ENCODE measurements at places on chromosomes 12 and 14. TPM values are rescaled to one million over a fixed set of nuclear protein-coding genes. Genes with fewer than 3 reads are reported as not detected.

GRCh38 chr12:130186651-130187268 is 24.5 kb downstream of the FZD10 start:
- DNase-seq: no peak
- no peak overlapping the region for H3K4me3 ChIP-seq
- no peaks in the 10 kb centered on the region for H3K4me1 ChIP-seq
- H3K27ac ChIP-seq: no peak overlapping the region

- H3K27ac ChIP-seq: no peak overlapping the region
- no peaks in the 10 kb centered on the region for H3K4me1 ChIP-seq
- H3K27me3 ChIP-seq: no peaks in the 10 kb centered on the region
- DNase-seq: no peak
- H3K36me3 ChIP-seq: peaks cover 5% of the 10 kb centered on the region
These were observed 102.8 kb downstream of the SCAF11 start for GRCh38 chr12:45887544-45887943.

DNA sequence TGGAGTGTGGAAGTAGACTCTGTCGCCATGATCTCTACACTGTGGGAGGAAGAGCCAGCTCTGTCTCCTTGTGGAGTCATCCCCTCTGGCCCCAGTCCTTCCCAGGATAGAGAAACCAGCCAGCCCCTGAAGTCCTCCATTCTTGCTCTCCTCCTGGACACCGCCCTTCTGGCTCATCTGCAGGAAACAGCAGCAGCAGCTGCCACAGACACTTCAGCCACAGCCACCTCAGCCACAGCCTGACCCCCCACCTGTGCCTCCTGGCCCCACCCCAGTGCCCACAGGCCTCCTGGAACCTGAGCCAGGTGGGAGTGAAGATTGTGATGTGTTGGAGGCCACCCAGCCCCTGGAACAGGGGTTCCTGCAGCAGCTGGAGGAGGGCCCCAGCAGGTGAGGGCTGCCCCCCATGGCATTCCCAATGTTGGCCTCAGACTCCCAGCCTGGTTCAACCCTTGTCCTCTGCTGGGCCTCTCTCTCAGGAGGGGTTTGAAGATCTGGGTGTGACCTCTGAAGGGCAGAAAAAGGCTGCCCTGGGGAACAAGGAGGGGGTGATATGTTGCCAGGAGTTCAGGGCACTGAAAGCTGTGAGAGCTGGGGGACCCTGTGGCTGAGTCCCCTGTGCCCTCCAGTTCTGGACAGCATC is 10.5 kb downstream of the PRPF40B start:
- DNase-seq: no peak
- no peak overlapping the region for H3K4me3 ChIP-seq
- H3K4me1 ChIP-seq: peaks cover 5% of the 10 kb centered on the region
- H3K36me3 ChIP-seq: peaks cover 19% of the 10 kb centered on the region
- H3K27ac ChIP-seq: no peak overlapping the region
- H3K27me3 ChIP-seq: no peaks in the 10 kb centered on the region

- H3K4me3 ChIP-seq: no peak overlapping the region
- H3K27ac ChIP-seq: no peak overlapping the region
- DNase-seq: peak; percentile 85
- H3K27me3 ChIP-seq: peaks cover 54% of the 10 kb centered on the region
- peaks cover 2% of the 10 kb centered on the region for H3K4me1 ChIP-seq
- no peaks in the 10 kb centered on the region for H3K36me3 ChIP-seq
These were observed 20.4 kb upstream of the ATP5MC2 start for GRCh38 chr12:53696285-53696654.

SMIM41 gene
- not detected for total RNA-seq

DNA sequence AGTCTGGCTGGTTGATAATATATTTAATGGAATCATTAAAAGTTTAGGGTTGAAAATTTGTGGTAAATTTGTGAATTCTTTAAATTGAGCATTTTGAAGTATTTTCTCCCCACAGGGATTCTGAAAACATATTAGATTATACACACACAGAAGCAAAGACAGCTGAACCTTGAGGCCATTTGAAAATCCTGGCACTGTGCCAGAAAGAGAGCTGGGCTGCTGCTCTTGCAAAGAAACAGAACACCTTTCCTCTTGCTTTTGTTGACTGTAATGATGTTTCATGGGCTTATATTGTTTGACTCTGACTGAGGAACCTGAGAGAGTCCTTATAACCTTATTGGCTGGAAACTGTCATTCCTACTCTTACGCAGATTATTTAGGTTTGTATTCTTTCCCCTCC is 4.8 kb downstream of the RNF34 start:
- peaks cover 14% of the 10 kb centered on the region for H3K36me3 ChIP-seq
- no peak for DNase-seq
- no peaks in the 10 kb centered on the region for H3K27me3 ChIP-seq
- H3K4me1 ChIP-seq: no peaks in the 10 kb centered on the region
- no peak overlapping the region for H3K27ac ChIP-seq

DNA sequence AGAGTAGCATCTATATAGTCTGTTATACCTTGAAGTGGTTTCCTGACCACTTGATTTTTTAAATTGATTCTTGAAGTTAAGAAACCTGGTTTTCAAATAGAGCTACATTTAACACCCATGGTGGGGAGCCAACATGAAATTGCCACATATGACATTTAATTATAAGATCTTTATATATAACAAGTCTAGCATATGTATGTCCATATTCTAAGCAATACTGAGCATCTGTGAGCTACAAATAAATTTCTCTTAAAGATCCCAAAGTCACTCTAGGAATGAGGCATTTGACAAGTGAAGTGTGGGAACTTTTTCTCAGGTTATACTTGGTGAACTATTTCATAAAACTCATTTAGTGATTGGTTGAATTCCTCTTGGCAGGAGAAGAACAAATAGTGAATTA is 132.5 kb downstream of the RPL10L start:
- H3K27ac ChIP-seq: no peak overlapping the region
- no peak overlapping the region for H3K4me3 ChIP-seq
- no peak for DNase-seq
- no peaks in the 10 kb centered on the region for H3K4me1 ChIP-seq

DNA sequence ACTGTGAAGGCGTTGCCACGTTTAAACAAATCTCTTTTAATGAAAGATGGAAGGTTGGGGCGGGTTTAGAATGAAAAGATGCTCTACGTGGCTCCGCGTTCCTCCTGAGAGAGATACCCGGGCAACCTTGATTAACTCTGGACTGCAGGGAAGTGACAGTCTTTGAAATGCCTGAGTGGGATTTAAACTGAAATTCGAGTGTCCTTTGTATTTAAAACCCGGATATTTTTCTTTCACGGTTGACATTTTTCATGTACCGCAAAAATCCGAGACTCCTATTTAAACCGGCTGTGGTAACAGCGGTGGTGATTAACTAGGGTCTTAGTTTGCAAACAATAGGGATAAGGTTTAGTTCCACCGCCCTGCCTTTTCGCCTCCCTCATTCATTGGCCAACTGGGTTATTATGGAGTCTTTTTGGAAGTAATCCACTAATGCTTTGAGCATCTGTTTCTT is 707 bp downstream of the G2E3 start:
- H3K4me1 ChIP-seq: peaks cover 2% of the 10 kb centered on the region
- DNase-seq: peak; percentile 42
- H3K4me3 ChIP-seq: peak overlapping the region; percentile 93
- no peaks in the 10 kb centered on the region for H3K27me3 ChIP-seq
- peak overlapping the region; percentile 82 for H3K27ac ChIP-seq
- peaks cover 7% of the 10 kb centered on the region for H3K36me3 ChIP-seq

GRCh38 chr12:105764216-105764835 is 374.4 kb downstream of the NUAK1 start:
- no peak overlapping the region for H3K4me3 ChIP-seq
- no peak for DNase-seq
- no peaks in the 10 kb centered on the region for H3K4me1 ChIP-seq

GRCh38 chr12:131103669-131104462 is 150.2 kb downstream of the ADGRD1 start:
- H3K36me3 ChIP-seq: no peaks in the 10 kb centered on the region
- no peaks in the 10 kb centered on the region for H3K4me1 ChIP-seq
- DNase-seq: no peak
- no peaks in the 10 kb centered on the region for H3K27me3 ChIP-seq
- H3K4me3 ChIP-seq: no peak overlapping the region

DNA sequence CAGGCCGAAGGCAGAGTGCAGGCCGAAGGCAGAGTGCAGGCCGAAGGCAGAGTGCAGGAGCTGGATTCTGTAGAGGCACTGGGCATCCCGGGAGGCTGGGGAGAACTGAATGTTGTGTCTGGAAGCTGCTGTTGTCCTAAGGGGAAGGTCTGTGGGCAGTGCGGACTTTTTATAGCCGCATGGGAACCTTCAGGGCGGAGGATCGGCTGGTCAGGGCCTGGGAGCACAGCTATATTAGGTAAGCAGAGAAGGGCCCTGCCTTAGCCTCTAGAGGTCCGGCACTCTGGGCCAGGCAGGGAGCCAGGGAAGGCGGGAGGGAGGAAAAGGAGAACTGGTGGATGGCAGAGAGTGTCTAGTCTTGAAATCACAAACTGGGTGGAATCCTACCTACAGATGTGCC is 14.2 kb downstream of the CABP1 start:
- peaks cover 57% of the 10 kb centered on the region for H3K27me3 ChIP-seq
- H3K4me3 ChIP-seq: no peak overlapping the region
- no peaks in the 10 kb centered on the region for H3K36me3 ChIP-seq
- no peak for DNase-seq
- H3K4me1 ChIP-seq: peaks cover 2% of the 10 kb centered on the region
- H3K27ac ChIP-seq: no peak overlapping the region

GRCh38 chr12:62737188-62737587 is 197.8 kb downstream of the PPM1H start:
- no peaks in the 10 kb centered on the region for H3K27me3 ChIP-seq
- no peak overlapping the region for H3K27ac ChIP-seq
- H3K4me3 ChIP-seq: no peak overlapping the region
- no peak for DNase-seq
- H3K4me1 ChIP-seq: peaks cover 10% of the 10 kb centered on the region
- no peaks in the 10 kb centered on the region for H3K36me3 ChIP-seq

XPOT gene
- total RNA-seq: 79.4 TPM

DNA sequence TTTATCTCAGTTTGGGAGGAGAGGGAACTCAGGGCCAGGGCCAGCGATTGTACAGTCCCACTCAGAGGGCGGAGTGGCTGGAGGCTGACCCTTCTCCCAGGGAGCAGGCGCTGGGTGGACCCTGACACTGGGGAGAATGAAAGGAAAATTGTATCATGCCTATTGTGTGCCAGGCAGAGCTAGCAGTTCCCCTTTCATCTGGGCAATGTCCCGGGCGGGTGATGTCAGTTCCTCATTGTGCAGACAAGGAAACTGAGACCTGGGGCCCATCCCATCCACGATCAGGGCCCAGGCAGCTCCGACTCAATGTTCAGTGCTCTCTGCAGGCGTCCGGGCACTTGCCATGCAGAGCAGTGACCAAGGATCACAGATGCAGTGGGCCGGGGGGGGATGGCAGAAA is 101.9 kb upstream of the RTL1 start:
- peak overlapping the region; percentile 82 for H3K27ac ChIP-seq
- peaks cover 27% of the 10 kb centered on the region for H3K4me1 ChIP-seq
- no peak overlapping the region for H3K4me3 ChIP-seq
- H3K27me3 ChIP-seq: no peaks in the 10 kb centered on the region
- H3K36me3 ChIP-seq: peaks cover 58% of the 10 kb centered on the region
- DNase-seq: no peak

DNA sequence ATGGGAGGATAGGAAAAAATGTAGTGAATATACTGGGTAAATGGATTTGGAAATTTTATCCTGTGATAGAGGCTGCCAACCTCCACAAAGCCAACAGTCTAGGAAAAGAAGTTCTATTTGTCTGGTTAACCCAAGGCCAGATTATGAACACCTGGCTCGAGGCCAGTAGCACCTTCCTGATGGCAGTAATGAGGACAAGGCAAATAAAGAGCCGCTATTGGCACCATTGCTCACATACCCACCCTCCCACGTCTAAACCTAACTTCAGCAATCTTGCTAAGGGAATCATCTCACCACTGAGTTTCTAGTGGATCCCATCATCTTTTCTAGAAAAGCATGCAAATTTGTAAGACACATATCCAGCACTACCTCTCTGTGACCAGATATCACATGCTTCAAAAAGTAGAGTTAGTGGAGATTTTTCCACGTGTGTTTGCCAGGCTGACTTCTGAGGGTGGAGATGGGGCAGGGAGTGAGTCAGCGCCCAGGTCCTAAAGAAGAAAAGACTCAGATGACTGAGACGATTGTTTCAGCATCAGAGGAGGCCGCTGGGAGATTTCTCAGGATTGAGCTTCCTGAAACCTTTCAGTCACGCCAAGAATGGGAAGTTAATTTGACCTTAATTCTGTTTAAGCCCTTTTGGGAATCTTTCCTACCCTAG is 362.9 kb downstream of the EMP1 start:
- no peaks in the 10 kb centered on the region for H3K27me3 ChIP-seq
- H3K4me1 ChIP-seq: no peaks in the 10 kb centered on the region
- no peak overlapping the region for H3K27ac ChIP-seq

GRCh38 chr12:42343721-42344120 is 17.8 kb downstream of the PPHLN1 start:
- H3K27ac ChIP-seq: no peak overlapping the region
- no peaks in the 10 kb centered on the region for H3K4me1 ChIP-seq
- no peak for DNase-seq
- no peak overlapping the region for H3K4me3 ChIP-seq
- H3K27me3 ChIP-seq: no peaks in the 10 kb centered on the region
- peaks cover 3% of the 10 kb centered on the region for H3K36me3 ChIP-seq

AQP6 gene
- total RNA-seq: not detected

CFAP251 gene
- total RNA-seq: 9.4 TPM

DNA sequence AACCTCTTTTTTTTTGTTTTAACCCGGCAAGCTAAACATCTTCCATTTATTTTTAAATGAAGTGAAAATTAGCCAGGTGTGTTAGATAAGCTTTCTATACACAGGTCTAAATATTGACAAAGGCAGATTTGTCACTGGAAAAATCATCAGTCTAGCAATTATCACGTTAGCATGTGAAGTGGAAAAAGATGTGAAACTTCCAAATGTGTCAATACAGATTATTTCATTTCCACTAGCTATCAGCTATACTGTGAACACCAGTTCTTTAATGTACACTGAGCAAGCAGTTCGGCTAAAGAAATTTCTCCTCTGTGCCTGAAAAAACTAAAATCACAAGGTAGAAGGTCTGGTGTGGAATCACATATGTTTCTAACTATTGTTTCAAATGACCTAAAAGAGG is 96.6 kb upstream of the G2E3 start:
- no peaks in the 10 kb centered on the region for H3K4me1 ChIP-seq
- no peak for DNase-seq
- peaks cover 2% of the 10 kb centered on the region for H3K27me3 ChIP-seq
- no peaks in the 10 kb centered on the region for H3K36me3 ChIP-seq
- H3K4me3 ChIP-seq: no peak overlapping the region

- no peaks in the 10 kb centered on the region for H3K27me3 ChIP-seq
- no peak for DNase-seq
- no peaks in the 10 kb centered on the region for H3K4me1 ChIP-seq
- peaks cover 12% of the 10 kb centered on the region for H3K36me3 ChIP-seq
These were observed 15.5 kb downstream of the RIC8B start for GRCh38 chr12:106790020-106790419.

SLC22A17 gene
- total RNA-seq: 6.4 TPM

- no peak overlapping the region for H3K4me3 ChIP-seq
- H3K27me3 ChIP-seq: no peaks in the 10 kb centered on the region
- no peaks in the 10 kb centered on the region for H3K36me3 ChIP-seq
- no peak for DNase-seq
- no peak overlapping the region for H3K27ac ChIP-seq
These were observed 26.8 kb upstream of the IRF2BPL start for GRCh38 chr14:77055306-77055705.

GRCh38 chr12:3273409-3273853 is 196.3 kb downstream of the TSPAN9 start:
- no peak overlapping the region for H3K27ac ChIP-seq
- H3K36me3 ChIP-seq: no peaks in the 10 kb centered on the region
- peak; percentile 49 for DNase-seq
- H3K4me3 ChIP-seq: no peak overlapping the region
- H3K4me1 ChIP-seq: 0 out of 2 replicates have a peak, but pooled peaks cover 2% of the 10 kb centered on the region
